ENCODE measurements at places on chromosomes 13 and 19.

DNA sequence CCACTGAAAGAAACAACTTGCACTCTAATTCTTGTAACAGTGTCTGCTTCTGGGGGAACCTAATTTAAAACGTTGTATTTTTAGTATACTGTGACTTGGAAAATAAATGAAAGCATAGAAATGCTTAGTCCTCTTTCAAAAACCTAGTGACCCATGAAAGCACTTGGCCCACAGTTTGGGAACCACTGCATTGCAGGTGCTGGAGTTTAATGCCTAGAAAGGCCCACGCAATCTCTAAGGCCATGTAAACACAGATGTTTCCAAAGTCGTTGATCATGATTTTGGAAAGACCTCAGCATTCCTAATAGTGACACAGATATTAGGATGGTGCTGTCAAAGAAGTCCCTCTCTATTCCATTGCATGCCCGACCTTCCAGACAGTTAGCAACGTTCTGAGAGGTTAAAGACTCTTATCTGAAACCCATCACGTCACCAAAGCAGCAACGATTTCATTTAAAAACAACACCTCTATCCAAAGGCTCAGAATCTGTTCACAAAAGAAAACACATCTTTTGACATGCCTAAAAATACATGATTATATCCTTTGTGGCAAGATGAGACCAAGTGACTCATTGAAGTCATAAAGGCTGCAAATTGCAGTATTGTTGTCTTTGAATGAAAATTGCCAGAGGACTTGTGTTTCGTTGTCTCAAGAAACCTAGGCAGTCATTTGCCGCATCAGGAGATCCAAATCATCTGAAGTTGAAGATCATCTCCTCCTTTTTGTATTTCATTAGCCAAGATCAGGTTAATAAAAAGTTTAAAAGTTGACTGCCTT, 328.0 kb upstream of the ZNF507 start:
- DNase-seq, result no peak

GRCh38 chr19:6215701-6216235, 64.0 kb downstream of the MLLT1 start:
- no peak for DNase-seq

GRCh38 chr13:33743438-33744368, 74.2 kb upstream of the RFC3 start:
- DNase-seq, result no peak

DNA sequence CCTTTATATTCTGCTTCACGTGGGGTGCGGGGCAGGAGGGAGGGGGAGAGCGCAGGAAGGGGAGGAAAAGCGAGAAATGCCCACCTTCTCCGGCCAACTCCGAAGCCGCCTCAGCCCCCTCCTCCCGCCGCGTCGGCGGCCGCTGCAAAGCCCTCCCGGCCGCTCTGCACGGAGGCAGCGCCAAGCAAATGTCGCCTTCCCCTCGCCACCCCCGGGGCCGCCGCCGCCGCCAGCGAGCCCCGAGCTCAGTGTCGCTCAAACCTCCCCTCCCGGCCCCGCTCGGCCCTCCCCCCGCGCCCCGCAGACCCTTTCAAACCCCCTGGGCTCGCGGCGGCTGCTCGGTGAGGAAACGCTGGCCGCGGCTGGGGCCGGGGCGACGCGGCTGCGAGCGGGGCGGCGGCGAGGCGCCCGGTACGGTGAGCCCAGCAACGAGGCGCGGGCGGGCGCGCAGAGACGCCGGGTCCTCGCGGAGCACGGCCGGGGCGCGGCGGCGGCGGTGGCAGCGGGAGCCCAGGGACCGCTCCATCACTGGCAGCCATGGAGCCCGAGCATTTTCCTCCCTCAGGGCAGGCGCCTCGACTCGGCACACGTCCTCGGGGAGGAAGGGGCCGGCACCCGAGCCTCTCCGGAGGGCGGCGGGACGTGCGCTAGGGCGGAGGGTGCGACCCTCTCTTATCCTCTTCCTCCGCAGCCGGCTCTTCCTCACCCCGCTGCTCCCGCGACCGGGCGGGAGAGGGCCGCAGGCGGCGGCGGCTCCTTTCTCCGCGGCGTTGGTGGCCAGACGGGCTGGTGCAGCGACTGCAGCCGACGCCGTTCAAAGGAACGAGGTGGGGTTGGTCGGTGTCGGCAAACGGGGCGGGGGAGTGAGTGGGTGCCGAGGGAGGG, 463 bp upstream of the TSC22D1 start:
- no peak for DNase-seq

- DNase-seq, result no peak
Observed at GRCh38 chr13:28492569-28493367, 2.2 kb downstream of the FLT1 start.

DNA sequence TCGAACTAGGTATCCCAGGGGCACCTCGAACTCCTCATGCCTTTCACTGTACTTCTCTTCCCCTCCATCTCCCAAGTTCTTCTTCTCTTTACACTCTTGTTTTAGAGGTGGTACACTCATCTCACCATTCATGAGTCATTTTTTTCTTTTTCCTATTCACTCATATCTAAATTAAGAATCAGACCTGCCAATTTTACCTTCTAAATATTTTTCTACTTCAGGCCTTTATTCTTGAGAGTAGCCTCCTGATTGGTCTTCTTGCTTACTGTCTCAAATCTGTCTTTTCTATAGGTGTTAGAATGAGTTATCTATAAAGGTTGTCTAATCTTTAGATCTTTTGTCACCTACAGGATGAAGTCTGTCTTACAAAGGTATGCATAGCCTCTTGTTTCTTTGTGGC, 20.7 kb downstream of the TDRD3 start:
- DNase-seq, result no peak

DNA sequence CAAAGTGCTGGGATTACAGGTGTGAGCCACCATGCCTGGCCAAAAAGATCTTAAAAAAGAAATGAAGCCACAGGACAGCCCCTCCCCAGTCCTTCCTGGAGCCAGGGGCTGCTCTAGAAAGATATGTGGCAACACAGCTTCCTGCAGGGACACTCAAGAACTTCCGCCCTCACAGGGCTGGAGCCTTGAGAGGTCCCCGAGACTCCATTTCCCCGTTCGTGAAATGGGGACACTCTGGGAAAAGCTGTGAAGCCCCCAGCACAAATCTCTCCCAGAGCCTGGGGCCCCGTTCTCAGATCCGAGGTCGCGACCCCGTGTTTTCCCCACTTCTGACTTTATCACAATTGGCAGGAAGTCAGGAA, 2.5 kb upstream of the GPX4 start:
- no peak for DNase-seq

DNA sequence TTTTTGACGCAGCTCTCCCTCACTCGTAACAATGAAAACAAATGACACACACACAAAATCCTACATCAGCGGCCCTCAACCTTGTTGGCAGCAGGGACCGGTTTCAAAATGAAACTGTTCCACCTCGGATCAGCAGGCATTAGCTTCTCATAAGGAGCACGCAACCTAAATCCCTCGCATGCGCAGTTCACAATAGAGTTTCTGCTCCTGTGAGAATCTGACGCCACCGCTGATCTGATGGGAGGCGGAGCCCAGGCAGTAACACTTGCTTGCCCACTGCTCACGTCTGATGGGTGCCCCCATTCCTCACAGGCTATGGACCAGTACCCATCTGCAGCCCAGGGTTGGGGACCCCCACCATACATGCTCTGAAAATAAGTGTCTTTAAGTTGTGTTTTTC, 43.4 kb downstream of the DHRS12 start:
- DNase-seq, result no peak

GRCh38 chr13:27791901-27792392, 336 bp upstream of the GSX1 start:
- no peak for DNase-seq

DNA sequence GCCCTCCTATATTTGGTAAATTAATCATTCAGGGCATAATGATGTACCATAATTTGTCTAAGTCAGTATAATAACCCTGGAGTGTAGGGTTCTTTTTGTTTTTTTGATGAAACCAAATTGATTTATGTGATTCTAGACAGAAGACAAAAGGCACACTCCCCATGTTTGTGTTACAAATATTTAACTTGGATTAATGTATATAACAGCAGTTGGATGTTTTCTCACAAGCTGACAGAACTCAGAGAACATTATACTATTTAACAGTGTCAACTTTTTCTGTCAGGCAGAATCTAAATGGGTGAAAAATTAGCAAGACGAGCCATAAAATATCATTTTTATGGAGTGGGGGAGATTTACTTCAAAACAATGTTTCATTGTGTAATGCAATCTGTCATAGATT, 15.2 kb downstream of the CBY2 start:
- no peak for DNase-seq

- no peak for DNase-seq
Observed at GRCh38 chr13:27091451-27091850, 80.2 kb downstream of the USP12 start.

- no peak for DNase-seq
Observed at GRCh38 chr19:8363803-8364771, at the start of gene ANGPTL4. ANGPTL4 (plus strand) TSS chr19:8364155; CDS start chr19:8364322, 167 bp downstream.

DNA sequence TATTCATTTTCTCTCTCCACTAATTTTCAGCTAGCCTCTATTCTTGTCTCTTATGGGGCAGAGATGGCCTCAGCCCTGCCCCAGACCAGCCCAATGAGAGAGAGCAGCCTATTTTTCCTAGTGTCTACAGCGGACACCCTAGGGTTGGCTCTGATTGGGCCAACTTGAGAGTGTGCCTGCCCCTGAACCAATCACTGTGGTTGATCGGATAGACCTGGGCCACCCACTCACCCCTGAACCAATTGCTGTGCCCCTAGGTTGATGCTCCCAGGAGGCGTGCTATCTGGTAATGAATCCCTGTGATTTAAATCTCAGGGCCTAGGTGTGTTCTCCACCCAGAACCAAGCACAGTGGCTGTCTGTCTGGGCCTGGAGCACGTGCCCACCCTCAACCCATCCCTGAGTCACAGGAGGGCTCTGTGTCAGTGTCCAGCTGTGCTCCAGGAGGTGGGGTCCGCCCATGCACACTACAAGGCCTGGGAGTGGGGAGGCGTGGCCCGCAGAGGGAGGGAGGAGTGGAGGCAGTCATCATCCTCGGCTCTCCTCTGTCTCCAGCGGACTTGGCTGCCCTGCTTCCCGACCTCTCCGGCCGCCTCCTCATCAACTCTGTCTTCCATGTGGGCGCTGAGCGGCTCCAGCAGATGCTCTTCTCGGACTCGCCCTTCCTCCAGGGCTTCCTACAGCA, 14.9 kb upstream of the SCN1B start:
- no peak for DNase-seq

GRCh38 chr13:57665481-57665880, 33.9 kb downstream of the PCDH17 start:
- no peak for DNase-seq

DNA sequence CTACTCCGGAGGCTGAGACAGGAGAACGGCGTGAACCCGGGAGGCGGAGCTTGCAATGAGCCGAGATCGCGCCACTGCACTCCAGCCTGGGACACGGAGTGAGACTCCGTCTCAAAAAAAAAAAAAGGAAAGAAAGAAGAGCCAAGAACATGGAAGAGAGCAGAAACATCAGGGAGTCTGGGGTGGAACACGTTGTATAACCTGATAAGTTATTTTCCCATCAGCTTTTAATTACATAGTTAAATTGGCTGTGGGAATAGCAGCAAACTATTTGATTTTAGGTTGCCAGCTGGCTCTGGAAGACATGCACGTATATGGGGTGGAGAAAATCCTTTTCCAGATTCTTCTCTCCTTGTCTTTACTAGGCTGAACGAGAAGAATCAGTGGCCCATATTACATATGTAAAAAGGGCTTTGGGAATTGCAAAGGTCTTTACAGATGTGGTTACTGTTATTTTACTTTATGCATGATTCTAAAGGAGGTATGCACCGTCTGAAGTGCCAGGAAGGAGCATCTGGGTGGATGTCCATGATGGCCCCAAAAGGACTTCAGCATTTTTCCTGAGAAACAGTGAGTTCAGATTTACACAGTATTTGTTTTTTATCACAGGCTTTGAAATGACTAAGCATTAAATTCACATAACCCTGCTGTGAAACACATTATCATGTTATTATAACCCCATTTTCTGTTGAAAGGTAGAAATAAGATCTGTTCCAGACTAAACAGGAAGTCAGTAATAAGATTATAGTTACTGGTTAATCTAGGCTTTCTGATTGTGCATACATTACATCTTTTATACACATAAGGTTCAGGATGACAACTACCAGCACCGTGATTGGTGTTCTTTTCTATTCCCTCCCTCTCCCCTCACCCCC, 4.6 kb upstream of the NAA16 start:
- no peak for DNase-seq

GRCh38 chr13:98778749-98779148, 26.3 kb upstream of the SLC15A1 start:
- DNase-seq, result no peak

DNA sequence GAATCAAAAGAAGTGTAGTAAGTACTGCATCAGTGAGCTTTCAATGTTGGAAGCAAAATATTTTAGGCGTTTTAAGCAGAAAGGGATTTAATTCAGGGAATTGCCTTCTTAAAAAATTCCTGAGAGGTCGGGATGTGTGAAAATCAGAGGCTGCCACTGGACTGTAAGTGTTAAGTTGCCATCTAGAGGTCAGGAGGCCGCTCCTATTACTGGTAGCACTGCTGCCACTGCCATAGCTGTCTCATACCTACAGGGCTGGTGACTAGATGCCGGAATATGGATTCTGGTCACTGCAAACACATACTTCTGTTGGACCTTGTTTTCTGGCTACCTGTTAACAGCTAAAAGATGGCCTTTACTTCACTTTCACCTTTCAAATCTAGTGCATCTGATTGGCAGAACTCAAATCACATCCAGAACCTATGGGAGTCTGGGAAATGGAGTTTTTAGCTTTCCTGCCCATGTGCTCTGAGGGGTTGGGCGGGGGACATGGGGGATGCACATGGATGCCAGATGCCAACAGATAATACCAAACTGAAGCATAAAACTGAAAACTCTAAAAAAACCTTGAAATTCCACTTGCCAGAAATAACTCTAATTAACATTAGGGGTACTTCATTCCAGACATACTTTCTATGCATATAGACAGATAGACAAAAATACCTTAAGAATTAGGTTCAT, 29.8 kb downstream of the DGKH start:
- no peak for DNase-seq

- no peak for DNase-seq
Observed at GRCh38 chr13:49625392-49626079, 2.8 kb upstream of the ARL11 start.
